ENCODE measurements at places on chromosomes 1 and 21.

- no peak for DNase-seq
Measured at GRCh38 chr1:175000697-175001187, 995 bp downstream of the CACYBP start.

DNA sequence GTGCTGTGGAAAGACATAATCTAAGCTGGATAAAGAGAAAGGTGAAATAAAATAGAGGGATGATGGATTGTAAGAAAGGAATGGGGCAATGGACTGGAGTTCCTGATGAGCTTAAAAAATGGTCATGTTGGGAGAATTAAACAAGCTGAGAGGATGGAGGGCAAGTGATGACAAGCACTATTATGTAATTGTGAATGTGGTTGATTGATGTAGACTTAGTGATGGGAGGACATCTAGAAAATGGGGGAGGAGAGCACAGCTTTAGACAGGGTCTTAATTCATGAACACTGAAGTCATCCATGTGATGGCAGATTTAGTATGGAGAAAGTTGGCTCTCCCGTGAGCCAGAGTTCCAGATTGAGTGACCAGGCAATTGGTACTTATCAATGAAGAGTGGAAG lies 29.0 kb downstream of the DNAH14 start:
- no peak for DNase-seq

- no peak for DNase-seq
Measured at GRCh38 chr1:22850681-22851080, 122.0 kb downstream of the LACTBL1 start.

DNA sequence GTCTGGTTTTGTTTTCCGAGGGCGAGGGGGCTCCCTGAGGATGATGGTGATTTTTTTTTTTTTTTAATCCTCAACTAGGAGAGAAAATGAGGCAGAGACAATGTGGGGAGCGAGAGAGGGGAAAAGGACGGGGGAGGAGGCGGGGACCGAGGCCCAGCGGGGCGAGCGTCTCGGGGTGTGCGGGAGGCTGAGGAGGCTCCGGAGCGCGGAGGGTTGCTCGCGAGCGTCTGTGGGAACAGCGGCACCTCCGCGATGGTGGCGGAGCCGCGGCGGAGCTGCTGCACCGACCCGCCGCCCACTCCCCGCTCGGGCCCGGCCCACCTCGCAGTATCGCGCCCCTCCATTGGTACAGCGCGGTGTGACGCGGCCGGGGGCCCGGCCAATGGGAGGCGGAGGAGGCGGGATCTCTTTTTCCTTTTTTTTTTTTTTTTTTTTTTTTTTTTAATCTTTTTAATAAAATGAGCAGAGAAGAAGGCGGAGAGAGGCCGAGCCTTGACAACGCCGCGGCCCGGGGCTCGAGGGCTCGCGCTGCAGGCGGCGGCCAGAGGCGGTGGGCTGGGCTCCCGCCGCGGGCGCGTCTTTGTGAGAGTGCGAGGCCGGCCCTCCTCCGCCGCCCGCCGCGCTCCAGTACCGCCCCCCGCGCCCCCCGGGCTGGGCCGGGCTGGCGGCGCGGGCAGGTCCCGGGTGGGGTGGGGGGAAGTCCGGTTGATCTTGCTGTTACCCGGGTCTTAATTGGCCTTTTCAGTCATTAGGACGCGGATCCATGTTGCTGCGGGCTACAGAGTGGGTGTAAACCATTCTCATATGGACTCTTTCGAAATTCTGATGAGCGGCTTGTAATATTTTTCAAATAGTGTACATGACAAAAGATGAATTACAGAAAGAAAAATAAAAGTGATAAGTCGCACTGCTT lies at the start of gene RERE:
Gene RERE, minus strand, starts transcription at position 229 of the 913 bp plus-strand sequence.
- peak; percentile 97 for DNase-seq

DNA sequence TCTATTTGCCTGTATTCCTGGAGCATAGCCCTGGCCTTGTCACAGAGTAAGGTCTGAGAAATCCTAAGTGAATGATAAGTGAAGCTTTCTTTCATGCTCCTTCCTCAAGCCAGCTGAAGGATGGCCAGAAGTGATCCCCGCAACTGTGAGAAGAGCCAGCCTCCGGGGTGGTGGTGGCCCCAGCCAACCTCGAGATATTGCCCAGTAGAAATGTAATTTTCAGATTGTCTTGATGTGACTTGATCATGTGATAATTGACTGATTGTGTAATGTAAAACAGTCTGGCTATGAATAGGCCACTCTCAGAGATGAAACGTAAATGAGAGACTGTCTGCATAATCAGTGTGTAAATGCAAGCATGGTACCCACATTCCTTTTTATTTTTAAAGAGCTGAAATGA lies 242.4 kb upstream of the CAMK1G start:
- no peak for DNase-seq

DNA sequence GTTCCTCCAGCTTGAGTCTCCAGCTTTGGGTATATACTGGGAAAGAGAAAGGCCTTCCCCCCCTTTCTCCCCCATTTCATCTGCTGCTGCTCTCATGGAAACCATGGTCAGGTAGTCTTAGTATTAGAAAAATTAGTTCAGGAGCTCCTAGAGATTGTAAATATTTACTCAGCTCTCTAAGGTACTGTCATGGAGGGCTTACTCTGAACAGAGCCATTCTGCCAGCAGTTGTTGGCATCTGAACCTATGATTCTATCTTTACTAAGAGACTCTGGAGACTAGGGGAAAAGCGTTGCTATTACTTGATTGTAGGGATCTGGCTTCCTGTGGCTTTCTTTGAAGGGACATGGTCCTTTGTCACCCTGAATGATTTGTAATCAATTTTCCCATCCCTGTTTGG lies 6.1 kb downstream of the INTS3 start:
- no peak for DNase-seq

DNA sequence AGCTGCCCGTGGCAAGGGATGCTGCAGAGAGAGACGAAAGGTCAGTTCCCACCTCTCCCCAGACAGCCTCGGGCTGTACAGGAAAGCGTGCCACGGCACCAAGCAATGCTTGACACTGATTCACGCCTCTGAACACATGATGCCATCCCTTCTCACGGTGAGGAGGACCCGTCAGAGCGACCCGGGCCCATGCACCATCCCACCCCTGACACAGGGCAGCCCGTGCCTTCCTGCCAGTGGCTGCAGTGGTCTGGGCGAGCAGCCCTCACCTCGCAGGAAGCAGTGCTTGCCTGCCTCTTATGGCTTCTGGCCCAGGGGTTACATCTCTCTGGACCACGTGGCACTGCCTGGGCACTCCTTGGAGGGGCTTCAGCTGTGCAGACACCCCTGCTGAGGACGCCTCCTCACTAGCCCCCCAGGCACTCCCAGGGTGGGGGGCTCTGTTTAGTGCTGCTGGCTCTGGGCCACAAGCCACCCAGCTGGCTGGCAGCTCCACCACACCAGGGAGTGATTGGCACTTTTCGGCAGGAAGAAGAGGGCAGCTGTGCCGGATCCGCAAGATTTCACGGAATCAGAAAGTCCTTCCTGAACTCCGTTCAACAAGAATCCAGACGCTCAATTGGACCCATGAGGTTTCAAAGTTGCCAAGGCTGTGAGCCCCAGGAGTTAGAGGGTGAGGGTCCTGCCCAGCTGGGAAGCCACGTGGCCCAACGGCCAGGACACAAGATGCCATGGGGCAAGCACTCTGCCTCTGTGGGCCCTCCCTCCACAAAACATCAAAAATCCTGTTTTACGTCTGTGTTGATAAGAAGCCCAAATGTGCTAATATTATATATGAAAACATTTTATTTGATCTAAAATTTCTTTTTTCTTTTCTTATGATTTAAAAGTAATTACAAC lies 34.8 kb upstream of the SLC19A1 start:
- DNase-seq, result no peak

- DNase-seq, result no peak
Measured at GRCh38 chr1:180156201-180156600, 1.5 kb downstream of the QSOX1 start.

DNA sequence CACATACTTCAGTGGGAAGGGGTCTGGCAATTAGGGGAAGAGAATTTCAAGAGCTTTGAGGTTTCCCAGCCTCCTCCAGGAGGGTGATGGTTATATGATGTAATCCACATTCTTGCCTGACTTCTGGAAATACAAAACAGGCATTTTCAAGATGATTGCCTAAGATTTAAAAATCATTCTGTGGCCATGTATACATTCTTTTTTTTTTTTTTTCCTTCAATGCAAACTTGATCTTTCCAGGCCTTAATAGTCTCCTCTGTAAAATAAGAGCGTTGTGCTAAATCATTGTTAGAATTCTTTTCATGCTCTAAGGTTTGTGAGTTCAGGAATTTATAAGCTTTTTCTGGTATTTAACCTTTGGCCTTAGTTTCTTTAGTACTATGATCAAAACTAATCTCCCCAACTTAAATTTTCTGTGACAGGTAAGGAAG lies 192.3 kb upstream of the HMCN1 start:
- DNase-seq, result no peak

DNA sequence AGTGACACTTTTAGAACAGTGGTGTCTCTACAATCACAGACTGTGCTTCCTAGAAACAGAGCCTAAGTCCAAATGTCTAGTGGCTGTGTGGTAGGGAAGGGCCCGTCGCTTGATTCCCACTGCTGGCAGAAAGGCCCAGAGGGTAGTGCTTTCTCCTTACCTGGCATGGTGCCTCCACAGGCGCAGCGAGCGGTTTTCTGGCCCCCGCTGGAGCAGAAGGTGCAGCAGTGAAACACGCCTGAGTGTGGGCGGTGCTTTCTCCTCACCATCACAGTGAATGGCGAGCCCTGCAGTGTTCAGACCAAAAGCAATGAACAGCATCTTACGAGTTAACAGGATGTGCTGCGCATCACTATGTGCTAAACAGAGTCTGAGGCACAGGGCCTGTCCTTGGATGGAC lies 8.3 kb downstream of the TRIM45 start:
- no peak for DNase-seq

GRCh38 chr21:45018131-45019075 lies 56.0 kb upstream of the ADARB1 start:
- DNase-seq, result no peak

DNA sequence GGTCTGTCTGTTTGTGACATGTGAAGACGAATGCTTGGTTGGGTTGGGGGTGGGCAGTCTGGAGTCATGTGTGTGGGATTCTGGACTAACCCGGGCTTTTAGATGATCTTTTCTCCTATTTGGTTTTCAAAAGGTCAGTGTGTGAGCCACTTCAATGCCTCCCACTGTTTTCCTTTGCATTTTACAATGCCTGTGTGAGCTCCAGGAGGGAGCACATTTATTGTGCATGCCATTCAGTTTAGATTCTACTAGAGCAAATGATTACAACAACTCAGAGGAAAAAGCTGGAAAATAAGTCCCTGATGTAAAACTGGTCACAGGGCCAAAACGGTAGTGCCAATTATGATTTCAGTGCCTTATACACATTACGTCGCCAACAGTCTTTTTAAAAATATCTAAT lies 90.9 kb downstream of the LYPLAL1 start:
- no peak for DNase-seq

DNA sequence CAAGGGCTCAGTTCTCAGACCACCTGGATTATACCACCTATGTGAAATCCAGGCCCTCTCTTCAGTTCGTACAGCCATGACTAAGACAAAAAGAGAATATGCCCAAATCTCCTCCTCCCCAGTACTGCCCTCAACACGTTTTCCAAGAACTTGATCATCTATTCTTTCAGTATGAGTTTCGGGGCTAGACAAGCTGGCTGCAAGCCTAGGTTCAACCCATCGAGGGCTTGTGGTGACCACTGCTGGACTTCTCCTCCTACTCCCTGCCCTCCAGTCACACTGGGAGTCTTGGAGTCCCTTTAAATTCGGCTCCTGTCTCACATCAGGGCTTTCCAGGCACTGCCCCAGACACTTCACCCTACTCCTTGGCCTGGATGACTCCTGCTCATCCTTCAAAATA lies 352.3 kb downstream of the KCNH1 start:
- DNase-seq, result no peak
